Mesenchymal stem cell (in vitro differentiated cells and primary cell): ENCODE measurements at places on chromosomes 12 and 14.

GRCh38 chr14:103846543-103847450, 578 bp downstream of the PPP1R13B start:
- DNase-seq = peak; percentile 8
- H3K36me3 ChIP-seq = no peaks in the 10 kb centered on the region
- H3K27ac ChIP-seq = no peak overlapping the region
- peaks cover 7% of the 10 kb centered on the region for H3K27me3 ChIP-seq

DNA sequence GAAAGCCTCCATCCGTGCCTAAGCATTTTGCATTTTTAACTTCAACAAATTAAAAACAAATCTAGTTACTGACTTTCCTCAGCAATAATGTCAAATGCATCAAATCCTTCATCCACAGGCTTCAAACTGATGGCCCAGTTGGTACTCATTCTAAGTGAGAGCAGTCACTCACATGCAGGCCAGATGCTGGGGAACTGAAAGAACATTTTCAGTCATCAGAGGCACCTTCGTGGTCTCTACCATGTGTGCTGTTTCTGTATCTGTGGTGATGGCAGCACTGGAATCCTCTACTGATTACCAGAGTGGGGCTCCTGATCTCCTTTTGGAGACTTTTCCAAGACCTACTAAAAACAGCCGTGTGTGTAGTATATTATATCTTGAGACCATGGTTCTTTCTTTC, 145.2 kb downstream of the PRIMA1 start:
- DNase-seq = no peak
- no peak overlapping the region for H3K27ac ChIP-seq
- peaks cover 7% of the 10 kb centered on the region for H3K27me3 ChIP-seq
- H3K36me3 ChIP-seq = no peaks in the 10 kb centered on the region
- H3K4me1 ChIP-seq = no peaks in the 10 kb centered on the region

DNA sequence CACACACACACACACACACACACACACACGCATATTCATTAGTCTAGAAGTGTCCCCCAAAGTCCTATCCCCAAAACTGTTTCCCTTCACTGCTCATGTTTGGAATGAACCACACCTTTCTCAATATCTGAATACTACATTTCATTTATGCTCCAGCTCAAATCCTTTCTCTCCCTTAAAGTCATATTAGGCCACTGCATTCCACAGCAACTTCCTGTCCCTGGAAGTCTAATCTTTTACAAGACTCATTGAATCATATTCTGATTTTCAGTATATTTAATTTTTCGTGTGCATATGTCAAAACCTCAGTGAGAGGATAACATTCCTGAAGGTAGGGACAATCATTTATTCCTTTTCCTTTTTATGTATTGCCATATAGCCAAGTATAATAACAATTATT, 155.6 kb upstream of the LMNTD1 start:
- no peaks in the 10 kb centered on the region for H3K4me1 ChIP-seq
- H3K4me3 ChIP-seq = peak overlapping the region; percentile 7
- H3K36me3 ChIP-seq = no peaks in the 10 kb centered on the region
- H3K27me3 ChIP-seq = no peaks in the 10 kb centered on the region
- DNase-seq = no peak

GRCh38 chr12:63304887-63305316, 153.9 kb upstream of the AVPR1A start:
- H3K27ac ChIP-seq = no peak overlapping the region
- H3K27me3 ChIP-seq = no peaks in the 10 kb centered on the region
- no peak overlapping the region for H3K4me3 ChIP-seq
- no peaks in the 10 kb centered on the region for H3K36me3 ChIP-seq
- peaks cover 10% of the 10 kb centered on the region for H3K4me1 ChIP-seq

DNA sequence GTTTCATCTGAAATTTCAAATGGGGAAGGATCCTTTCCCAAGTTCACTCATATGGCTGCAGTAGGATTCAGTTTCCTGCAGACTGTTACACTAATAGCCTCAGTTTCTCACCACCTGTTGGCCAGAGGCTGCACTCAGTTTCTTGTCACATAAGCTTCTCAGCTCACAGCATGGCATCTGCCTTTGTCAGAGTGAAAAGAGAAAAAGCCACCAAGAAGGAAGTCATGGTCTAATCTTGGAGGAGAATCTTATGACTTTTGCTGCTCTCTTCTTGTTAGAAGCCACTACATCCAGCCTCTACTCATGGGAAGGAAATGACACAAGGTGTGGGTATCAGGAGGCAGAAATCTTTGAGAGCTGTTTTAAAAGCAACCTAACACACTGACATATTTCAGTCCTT, 39.4 kb upstream of the BTG1 start:
- no peaks in the 10 kb centered on the region for H3K4me1 ChIP-seq
- no peak overlapping the region for H3K27ac ChIP-seq
- H3K27me3 ChIP-seq = no peaks in the 10 kb centered on the region
- no peak for DNase-seq

DNA sequence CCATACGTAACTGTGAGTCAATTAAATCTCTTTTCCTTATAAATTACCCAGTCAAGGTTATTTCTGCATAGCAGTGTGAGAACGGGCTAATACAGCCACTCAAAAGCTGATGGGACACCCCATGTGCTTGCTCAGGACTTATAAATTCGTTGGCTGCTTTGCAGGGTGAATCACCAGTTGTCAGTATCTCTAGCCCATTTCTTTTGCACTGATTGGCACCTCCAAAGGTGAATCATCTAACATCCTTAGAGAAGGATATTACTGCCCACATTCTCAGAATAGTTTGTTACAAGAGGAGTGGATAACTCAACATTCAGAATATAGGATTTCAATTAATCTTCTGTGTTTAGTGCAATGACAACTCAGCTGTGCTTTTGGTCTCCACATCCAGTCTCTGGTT, 601.5 kb downstream of the KCNH5 start:
- no peak overlapping the region for H3K27ac ChIP-seq
- no peaks in the 10 kb centered on the region for H3K27me3 ChIP-seq
- no peaks in the 10 kb centered on the region for H3K36me3 ChIP-seq
- DNase-seq = peak; percentile 43
- no peaks in the 10 kb centered on the region for H3K4me1 ChIP-seq
- H3K4me3 ChIP-seq = no peak overlapping the region

- H3K27me3 ChIP-seq = no peaks in the 10 kb centered on the region
- peaks cover 13% of the 10 kb centered on the region for H3K4me1 ChIP-seq
- no peak for DNase-seq
- H3K4me3 ChIP-seq = no peak overlapping the region
These were observed 9.7 kb downstream of the CKB start for GRCh38 chr14:103512701-103513611.

- no peaks in the 10 kb centered on the region for H3K27me3 ChIP-seq
- no peak overlapping the region for H3K27ac ChIP-seq
- DNase-seq = peak; percentile 45
- no peaks in the 10 kb centered on the region for H3K36me3 ChIP-seq
These were observed 41.1 kb downstream of the PRB3 start for GRCh38 chr12:11228296-11228879.

DNA sequence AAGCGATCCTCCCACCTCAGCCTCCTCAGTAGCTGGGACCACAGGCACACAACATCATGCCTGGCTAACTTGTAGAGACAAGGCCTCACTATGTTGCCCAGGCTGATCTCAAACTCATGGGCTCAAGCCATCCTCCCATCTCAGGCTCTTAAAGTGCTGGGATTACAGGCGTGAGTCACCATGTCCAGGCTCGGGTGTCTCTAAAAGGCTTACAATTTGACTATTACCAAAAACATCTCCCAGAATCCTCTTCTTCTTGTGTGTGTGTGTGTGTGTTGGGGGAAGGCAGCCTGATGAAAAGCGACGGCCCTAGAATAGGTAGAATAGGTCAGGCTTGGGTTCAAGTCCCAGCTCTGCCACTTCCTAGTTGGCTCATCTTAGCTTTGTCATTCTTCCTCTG, 16.8 kb downstream of the MSI1 start:
- peaks cover 18% of the 10 kb centered on the region for H3K27me3 ChIP-seq
- H3K4me3 ChIP-seq = no peak overlapping the region
- no peaks in the 10 kb centered on the region for H3K36me3 ChIP-seq

DNA sequence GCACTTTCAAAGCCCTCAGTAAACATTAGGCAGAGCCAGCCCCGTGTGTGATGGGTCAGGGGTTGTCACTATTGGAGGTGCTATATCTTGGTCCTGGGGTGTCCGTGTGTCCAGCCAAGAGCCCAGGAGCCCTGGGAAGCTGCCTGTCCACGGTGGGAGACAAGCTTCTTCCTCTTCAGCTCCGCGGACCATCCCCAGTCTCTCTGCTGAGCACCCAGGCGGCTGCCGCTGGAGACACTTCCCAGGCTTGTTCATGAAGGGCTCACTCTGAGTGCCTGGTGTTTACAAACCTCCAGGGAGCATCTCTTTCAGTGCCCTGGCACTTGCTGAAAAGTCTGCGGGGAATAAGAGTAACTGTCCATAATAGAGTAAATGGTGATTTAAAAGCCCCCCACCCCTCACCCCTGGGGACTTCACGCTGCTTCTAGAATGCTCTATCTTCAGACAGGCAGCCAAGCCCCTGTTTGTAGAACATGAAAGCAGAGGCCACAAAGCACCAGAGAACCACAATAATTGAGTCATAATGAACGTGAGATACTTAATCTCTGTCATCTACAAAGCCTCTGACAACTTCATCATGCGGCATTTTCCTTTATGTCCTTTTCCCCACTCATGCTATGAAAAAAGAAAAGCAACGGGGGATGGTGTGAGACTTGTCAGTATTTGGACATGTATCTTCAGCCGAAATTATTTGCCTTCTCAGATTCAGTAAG, 178.6 kb downstream of the TMEM132C start:
- no peak overlapping the region for H3K4me3 ChIP-seq
- DNase-seq = no peak
- no peak overlapping the region for H3K27ac ChIP-seq
- H3K4me1 ChIP-seq = no peaks in the 10 kb centered on the region

GRCh38 chr14:28769276-28769880, 2.8 kb downstream of the FOXG1 start:
- H3K36me3 ChIP-seq = no peaks in the 10 kb centered on the region
- H3K4me3 ChIP-seq = no peak overlapping the region
- peaks cover 20% of the 10 kb centered on the region for H3K4me1 ChIP-seq
- no peak for DNase-seq

DNA sequence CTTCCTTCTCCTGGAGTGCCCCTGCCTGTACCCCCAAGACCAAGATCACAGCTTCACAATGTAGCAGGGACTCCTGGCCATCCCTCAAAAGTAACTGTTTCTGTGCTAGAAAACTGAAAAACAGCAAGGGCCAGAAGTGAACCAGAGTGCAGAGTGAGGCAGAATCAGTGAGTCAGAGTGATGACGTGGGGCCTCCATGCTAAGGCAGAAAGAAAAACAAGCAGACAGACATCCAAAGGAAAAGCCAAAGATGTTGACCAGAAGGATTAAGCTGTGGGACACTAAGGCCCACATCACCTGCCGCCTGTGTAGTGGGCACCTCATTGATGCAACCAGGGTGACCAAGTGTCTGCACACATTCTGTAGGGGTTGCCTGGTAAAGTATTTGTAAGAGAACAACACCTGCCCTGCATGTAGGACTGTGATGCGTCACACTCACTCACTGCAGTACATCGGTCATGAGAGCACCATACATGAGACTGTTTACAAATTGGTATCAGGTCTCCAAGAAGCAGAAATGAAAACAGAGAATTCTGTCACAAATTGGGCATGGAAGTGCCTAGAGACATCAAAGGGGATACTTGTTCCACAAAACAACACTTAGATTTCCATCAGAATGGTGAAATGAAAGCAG, 51.2 kb downstream of the ARMH4 start:
- no peak overlapping the region for H3K4me3 ChIP-seq
- peak; percentile 51 for DNase-seq
- H3K4me1 ChIP-seq = peaks cover 5% of the 10 kb centered on the region
- H3K27me3 ChIP-seq = no peaks in the 10 kb centered on the region
- H3K27ac ChIP-seq = no peak overlapping the region

GRCh38 chr12:114678718-114679117, 5.3 kb downstream of the TBX3 start:
- peaks cover 8% of the 10 kb centered on the region for H3K4me1 ChIP-seq
- H3K36me3 ChIP-seq = no peaks in the 10 kb centered on the region
- DNase-seq = no peak
